K562 (cell line): ENCODE measurements at places on chromosomes 5 and 9.

DNA sequence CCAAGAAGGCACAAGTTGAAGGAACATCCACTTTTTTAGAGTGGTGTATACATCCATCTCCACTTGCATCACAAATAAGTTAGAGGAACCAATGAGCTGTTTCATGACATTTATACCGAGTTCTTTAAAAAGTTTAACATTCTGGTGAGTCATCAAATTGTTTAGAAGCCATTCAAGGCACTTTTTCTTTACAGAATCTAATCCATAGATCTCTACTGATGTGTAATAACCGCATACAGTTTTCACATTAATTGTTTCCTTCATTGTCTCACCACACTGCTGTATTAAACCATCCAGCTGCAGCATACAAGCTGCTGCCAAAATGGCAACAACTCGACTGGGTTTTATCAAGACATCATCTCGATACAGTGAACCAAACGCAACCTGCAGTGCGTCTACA is 744 bp downstream of the GMCL2 start:
- DNase-seq, result no peak

GRCh38 chr5:81884871-81885270 is 87.0 kb upstream of the ATG10 start:
- DNase-seq, result no peak

GRCh38 chr5:135650081-135650480 is 71.3 kb upstream of the CXCL14 start:
- no peak for DNase-seq

- no peak for DNase-seq
Observed at GRCh38 chr5:178336889-178337288, 104.3 kb upstream of the PHYKPL start.

- no peak for DNase-seq
Observed at GRCh38 chr5:147737921-147738320, 44.6 kb downstream of the JAKMIP2 start.
